CD4-positive, alpha-beta memory T cell (primary cell): ENCODE measurements at places on chromosomes 12 and 14. TPM values are rescaled to one million over a fixed set of nuclear protein-coding genes. Genes with fewer than 3 reads are reported as not detected.
A peak's percentile ranks its signal among the peaks of the same experiment; 100 is the strongest.

DNA sequence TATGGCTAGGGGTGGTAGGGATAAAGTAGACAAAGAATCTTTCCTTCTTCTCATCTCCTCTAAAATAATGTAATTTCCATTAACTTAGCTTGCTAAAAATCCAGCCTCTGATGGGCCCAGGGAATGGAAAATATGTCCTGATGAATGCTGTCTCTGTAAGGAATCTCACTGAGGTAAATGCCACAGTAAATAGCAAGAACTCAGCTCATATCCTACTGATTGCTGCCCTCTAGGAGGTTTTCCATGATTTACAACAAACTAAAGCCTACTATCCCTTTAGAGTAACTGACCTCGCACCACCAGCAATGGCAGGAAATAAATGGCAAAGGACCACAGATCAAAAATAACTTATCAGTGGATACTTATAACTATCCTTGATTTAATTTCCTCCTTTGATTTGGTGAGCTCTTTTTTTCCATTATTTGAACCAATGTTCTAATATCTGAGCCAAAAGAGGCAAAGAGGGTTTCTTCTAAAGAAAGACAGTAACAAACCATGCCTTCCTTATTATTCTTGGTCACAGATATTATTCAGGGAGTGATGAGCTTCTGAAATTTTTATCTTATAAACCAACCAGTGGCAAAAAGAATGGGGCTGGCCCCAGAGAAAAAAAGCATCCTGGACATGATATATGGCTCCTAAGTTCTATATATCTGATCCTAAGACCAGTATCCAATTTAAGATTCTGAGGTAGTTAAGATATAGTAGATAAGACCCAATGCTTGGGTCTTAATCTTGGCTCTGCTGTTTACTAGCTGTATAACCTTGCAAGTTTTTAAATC, 43.8 kb downstream of the SENP1 start:
- no peak for DNase-seq

GRCh38 chr14:61355892-61356325, 34.5 kb downstream of the PRKCH start:
- peak; percentile 84 for DNase-seq

- DNase-seq, result no peak
Measured at GRCh38 chr12:119182701-119183493, 4.2 kb downstream of the HSPB8 start.

The ADCY4 gene
- total RNA-seq, result 7.1 TPM

DNA sequence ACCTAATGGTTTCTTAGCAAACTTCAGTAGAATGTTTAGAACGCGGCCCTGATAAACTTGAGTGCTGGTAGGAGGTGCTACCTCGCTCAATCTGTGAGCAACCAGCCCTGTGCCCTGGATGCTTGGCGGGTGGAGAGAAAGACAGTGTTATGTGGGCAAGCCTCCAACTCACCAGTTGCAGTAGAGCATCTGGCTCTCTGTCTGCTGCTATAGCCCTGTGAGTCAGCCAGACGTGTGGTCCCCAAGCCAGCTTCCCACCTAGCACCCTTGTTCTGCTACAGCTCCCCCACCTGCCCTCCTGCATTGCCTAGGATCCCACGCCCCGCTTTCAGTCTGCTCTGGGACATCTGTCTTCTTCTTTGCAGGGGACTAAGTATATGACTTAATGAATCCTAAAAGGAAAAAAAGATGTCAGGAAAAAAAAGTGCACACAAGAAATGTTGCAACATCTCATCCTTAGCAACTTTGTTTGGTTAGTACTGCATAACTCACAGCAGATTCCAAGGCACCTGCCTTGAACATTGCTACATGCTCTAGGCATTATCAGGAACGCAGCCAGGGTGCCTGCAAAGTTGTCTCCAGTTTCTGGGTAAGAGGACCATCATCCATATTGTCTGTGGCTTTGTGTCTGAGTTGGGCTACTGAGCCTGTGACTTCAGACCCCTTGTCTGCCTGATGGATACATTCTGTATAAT, 13.6 kb downstream of the SNRNP35 start:
- no peak for DNase-seq

GRCh38 chr12:132366341-132366861, 37.0 kb upstream of the GALNT9 start:
- no peak for DNase-seq

- no peak for DNase-seq
Measured at GRCh38 chr12:64696080-64696741, 63.0 kb downstream of the GNS start.

The OR8S1 gene
- not detected for total RNA-seq

The MIP gene
- not detected for total RNA-seq

DNA sequence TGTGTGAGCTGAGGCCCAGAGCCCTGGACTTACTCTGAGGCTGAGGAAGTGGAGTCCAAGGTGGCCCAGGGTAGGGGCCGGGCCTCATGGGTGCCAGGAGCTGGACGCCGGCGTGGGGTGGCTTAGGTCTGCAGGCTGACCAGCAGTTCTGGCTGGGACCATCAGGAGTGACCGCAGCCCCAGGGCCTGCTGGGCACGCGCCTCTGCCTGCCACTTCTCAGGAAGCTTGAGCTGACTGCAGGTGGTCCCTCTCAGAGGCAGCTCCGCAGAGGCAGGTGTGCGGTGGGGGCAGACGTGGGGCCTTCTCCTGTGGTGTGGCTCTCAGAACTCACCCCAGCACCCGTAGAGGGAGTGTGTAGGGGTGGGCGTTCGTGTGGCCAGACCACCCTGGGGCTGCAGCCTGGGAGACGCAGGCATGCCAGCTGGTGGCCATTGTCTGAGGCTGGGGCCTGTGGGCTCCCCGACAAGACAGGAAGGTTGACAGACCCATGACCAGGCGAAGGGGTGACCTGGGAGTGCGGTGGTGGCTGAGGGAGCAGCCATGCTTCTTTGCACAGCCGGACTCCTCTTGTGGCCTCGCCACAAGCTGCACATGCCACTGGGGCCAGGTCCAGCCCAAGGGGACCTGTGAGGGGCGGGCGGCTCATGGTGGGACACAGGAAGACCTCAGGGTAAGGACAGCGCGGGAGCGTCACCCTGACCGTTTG, 40.0 kb upstream of the TEX22 start:
- DNase-seq, result no peak

DNA sequence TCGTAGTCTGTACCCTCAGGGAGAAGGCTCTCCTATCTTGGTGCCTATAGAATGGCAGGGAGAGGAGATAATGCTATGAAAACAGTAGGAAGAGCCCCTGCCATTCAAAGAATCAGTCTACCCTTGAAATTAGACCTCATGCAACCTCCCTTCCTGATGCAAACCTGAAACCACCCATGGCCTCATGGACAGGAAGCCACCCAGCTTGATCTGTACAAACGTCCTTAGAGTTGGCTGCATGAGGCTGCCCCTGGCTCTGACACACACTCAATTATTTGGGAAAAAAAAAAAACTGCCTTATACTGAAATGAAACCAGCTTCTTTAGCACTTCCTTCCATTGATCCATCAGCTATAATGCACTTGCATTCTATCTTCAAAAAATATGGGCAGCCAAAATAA, 116.6 kb upstream of the BCL2L14 start:
- no peak for DNase-seq

DNA sequence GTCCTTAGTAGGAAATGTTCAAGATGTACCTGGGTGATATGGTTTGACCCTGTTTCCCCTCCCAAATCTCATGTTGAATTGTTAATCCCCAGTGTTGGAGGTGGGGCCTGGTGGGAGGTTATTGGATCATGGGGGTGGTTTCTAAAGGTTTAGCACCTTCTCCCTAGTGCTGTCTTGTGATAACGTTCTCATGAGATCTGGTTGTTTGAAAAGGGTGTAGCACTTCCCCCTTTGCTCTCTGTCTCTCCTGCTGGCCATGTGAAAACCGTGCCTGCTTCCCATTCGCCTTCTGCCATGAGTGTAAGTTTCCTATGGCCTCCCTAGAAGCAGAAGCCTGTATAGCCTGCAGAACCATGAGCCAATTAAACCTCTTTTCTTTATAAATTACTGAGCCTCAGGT, 353.0 kb upstream of the SFSWAP start:
- DNase-seq, result no peak

- DNase-seq, result no peak
Measured at GRCh38 chr14:64266239-64266638, 27.9 kb downstream of the ESR2 start.

DNA sequence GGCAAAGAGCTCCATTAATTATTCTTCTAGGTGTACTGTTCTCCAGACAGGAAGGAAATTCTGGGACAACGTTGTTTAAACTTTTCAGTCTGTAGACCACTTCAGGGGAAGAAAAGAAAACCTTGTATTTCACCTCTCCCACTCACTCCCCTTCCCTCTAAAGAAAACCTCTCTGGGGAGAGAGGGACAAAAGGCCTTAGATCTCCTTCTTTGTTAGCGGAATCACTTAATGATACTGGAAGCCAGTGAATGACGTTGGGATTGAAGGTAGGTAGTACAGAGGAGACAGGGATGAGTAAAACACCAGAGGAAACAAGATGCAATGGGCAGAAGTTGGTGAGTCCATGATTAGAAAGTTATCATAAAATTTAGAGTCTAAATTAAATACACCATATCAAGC, 38.7 kb upstream of the SGPP1 start:
- no peak for DNase-seq

GRCh38 chr14:101001311-101002069, 98.0 kb upstream of the RTL1 start:
- no peak for DNase-seq

The ERGIC2 gene
- 74.9 TPM for total RNA-seq

DNA sequence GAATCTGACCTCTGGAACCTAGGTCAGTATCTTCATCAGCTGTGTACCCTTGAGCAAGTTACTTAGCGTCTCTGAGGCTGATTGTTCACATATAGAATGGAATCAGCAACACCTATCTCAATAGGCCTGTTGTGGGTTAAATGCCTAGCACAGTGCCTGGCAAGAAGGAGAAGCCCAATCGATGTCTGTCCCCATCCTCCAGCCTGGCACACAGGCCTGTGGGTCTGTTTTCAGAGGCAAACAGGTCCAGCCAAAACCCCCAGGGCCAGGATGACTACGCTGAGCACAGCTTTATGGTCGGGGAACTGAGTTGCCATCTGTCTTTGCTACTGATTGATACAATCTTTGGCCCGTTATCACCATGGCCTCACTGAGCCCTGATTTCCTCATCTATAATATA, 89.2 kb downstream of the NUAK1 start:
- no peak for DNase-seq

DNA sequence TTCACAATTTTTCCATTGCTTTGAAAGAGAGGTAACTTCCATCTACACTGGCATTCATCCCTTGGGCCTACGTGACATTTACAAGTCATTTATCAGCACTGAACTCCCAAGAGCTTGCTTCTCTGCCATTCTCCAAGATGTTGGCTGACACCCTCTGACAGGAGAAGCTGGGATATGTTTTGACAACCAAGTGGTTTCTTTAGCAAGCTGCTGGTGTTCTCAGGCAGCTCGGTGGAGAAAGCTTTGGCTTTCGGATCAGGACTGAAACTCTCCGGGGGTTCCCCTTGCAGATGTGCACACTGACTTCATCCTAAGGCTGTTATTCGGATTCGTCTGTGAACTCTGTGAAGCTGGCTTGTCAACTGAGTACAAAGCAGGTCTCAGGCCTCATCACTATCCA, 15.7 kb downstream of the KCNA5 start:
- no peak for DNase-seq

DNA sequence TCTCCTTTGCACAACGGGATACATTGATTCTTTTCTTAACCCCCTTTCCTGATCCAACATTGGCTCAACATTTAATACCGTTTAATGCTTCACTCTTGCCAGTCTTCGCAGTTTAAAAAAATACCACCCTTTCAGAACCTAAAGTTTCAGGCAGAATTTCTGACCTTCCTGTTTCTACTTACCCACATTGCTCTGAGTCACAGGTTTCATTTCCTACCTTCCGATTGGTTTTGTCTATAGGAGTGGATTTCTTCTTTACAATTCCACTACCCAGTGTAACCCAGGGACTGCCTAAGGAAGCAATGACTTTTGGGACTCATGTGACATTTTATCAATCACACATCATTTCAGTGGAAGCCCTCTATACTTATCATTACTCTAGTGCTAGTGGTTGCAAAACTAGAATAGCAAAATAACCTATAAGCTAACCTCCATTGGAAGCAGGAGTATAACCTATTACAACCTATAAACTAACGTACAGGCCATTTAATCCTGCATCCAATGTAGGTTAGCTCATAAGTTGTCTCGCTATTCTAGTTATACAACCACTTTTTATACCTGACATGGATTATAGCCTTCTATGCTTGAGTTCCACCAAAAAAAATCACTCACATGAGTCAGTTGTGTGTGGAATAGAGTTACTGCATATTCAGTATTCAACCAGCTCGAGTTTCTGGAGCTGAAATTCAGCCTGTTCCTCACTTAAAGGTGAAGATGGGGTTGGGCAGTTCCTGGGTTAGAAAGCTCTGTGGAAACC, 64.9 kb upstream of the KITLG start:
- DNase-seq, result no peak

The TMPRSS12 gene
- total RNA-seq, result not detected

The KRT2 gene
- 0.39 TPM for total RNA-seq

GRCh38 chr14:77485901-77486678, 12.5 kb downstream of the ISM2 start:
- DNase-seq, result no peak

GRCh38 chr12:50597200-50598195, 92.7 kb downstream of the DIP2B start:
- DNase-seq, result peak; percentile 13

GRCh38 chr14:76473481-76474263, 97.7 kb downstream of the ESRRB start:
- DNase-seq, result no peak

DNA sequence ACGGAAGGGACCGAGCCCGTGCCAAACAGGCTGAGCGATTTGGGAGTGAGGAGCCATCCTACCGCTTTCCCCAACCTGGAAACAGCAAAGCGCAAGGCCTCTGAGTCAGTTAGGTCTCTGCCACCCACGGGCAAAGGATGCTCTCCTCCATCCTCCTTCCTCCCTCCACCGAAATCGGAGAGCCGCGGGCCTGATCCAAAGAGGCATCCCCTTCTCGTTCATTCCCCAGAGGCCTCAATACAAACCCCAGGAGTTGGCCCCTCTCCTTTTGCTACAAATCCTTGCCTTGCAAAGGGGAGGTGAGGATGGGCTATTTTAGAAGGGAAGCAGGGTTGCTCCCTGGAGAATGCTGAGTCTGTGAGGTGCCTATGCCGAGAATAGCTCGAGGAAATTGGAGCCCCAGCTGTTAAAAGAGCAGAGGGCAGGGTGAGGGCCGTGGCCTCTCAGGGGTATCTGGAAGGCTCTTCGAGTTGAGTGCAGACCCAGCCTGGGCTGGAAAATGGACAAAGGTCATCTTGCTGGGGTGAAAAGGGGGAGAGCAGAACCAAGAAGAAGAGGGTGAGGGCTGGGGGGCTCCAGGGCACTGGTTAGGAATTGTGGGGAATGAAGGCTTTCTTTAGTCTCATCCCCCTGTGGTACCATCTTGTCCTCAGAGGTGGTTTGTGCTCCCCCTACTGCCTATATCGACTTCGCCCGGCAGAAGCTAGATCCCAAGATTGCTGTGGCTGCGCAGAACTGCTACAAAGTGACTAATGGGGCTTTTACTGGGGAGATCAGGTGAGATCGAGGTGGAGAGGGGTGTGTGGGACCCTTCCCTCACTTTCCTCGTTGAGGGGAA, 1.1 kb downstream of the TPI1 start:
- DNase-seq, result no peak

GRCh38 chr12:116856729-116857128, 24.5 kb downstream of the HRK start:
- DNase-seq, result no peak

- no peak for DNase-seq
Measured at GRCh38 chr14:52080808-52081755, 12.2 kb upstream of the NID2 start.
